ENCODE measurements at places on chromosomes 1 and 21. TPM values are rescaled to one million over a fixed set of nuclear protein-coding genes. Genes with fewer than 3 reads are reported as not detected.

STRIP1 gene
- 24.8 TPM for polyA plus RNA-seq

- H3K27me3 ChIP-seq: peaks cover 25% of the 10 kb centered on the region
- no peak overlapping the region for H3K4me3 ChIP-seq
- H3K36me3 ChIP-seq: no peaks in the 10 kb centered on the region
- no peaks in the 10 kb centered on the region for H3K4me1 ChIP-seq
Observed at GRCh38 chr1:3136532-3136931, 67.5 kb downstream of the PRDM16 start.

PLPPR4 gene
- polyA plus RNA-seq: not detected

DNA sequence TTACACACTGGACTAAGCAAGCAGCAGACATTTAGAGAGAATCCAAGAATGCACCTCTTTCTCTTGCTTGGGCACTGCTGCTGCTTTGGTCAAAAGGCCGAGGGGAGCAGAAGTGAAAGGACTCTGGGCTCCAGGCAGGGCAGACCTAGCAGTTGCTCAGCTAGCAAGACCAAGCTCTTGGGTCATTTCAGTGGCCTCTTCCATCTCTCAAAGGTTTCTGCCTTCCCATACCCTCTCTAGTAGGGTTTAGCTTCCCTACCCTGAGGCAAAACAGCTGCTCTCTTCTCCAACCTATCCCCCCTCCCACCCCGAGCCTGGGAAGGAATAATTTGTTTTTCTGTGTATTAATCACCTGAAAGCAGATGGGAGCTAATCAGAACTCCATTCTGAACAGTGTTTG lies 25.8 kb downstream of the TFAP2E start:
- H3K4me3 ChIP-seq: no peak overlapping the region
- H3K36me3 ChIP-seq: peaks cover 10% of the 10 kb centered on the region
- H3K27ac ChIP-seq: no peak overlapping the region
- no peaks in the 10 kb centered on the region for H3K27me3 ChIP-seq
- DNase-seq: no peak
- H3K4me1 ChIP-seq: no peaks in the 10 kb centered on the region

DNA sequence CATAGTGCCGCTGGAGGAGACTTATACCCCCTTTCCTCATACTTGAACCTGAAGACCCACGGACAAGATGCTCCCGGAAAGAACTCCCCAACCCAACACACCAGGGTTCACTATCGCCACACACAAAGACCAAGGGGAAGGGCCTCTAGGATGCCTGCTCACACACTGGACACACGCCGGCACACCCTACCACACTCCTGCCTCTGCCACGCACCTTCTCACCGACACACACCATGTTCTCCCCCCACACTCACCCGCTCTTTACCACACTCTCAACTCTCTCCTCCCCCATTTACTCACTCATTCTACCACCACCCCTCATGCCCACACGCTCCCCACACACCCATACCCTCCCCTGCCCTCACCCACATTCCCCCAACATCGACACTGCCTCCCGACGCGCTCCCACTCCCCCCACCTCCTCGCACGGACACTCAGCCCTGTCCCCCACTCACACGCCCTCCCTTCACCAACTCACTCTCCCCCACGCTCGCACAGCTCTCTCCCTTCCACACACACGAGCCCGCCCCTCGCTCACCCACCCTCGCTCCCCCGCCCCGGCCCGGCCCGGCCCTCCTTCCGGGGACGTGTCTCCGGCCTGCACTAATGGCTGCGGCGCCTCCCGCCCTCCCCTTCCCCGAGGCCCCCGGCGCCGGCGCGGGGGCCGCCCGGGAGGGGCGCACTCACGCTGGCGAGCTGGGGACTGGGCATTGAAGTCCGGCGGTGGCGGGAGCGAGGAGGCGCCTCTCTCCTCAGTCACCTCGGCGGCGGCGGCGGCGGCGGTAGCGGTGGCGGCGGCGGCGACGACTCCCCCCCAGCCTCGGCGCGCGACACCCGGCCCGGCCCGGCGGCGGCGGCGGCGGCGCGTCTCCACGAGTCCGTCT lies 626 bp downstream of the PTP4A2 start:
- H3K27me3 ChIP-seq: no peaks in the 10 kb centered on the region
- DNase-seq: peak; percentile 92
- H3K4me3 ChIP-seq: peak overlapping the region; percentile 90
- H3K27ac ChIP-seq: peak overlapping the region; percentile 95
- peaks cover 55% of the 10 kb centered on the region for H3K4me1 ChIP-seq
- H3K36me3 ChIP-seq: no peaks in the 10 kb centered on the region

DNA sequence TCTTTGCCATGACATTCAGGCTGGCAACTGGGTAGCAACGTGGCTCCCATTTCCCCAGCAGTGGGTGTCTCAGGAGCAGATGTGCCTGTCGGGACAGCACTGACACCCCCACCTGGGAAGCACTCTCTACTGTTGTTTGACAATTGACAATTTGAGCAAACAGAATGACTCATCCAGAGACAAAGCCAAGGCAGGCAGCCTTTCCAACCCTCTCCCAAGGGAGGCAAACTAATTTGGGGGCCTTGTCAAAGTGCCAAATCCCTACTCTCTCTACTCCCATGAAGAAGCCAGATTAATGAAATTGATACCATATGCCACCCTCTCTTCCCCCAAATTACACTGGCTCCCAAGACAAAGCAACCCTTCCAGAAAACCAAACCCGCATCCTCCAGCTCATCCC lies 65.6 kb downstream of the GRIK3 start:
- no peak overlapping the region for H3K4me3 ChIP-seq
- DNase-seq: no peak
- H3K36me3 ChIP-seq: no peaks in the 10 kb centered on the region
- no peaks in the 10 kb centered on the region for H3K4me1 ChIP-seq

GSTM3 gene
- polyA plus RNA-seq: 64.3 TPM

USF1 gene
- 84.6 TPM for polyA plus RNA-seq

GRCh38 chr1:40798366-40799281 lies 15.0 kb downstream of the KCNQ4 start:
- no peaks in the 10 kb centered on the region for H3K4me1 ChIP-seq
- no peaks in the 10 kb centered on the region for H3K36me3 ChIP-seq
- no peaks in the 10 kb centered on the region for H3K27me3 ChIP-seq
- no peak overlapping the region for H3K4me3 ChIP-seq

NUCKS1 gene
- 39.4 TPM for polyA plus RNA-seq

HES3 gene
- not detected for polyA plus RNA-seq

- H3K27me3 ChIP-seq: peaks cover 55% of the 10 kb centered on the region
- no peak within 1 kb of the TSS for H3K27ac ChIP-seq
- H3K36me3 ChIP-seq: no peaks in the 10 kb centered on the region
- no peak for DNase-seq
- peaks cover 14% of the 10 kb centered on the region for H3K4me1 ChIP-seq
Observed at GRCh38 chr1:1599935-1600860, at the start of gene FNDC10. FNDC10 (minus strand) TSS chr1:1600135; CDS start chr1:1600015, 120 bp downstream.

DNA sequence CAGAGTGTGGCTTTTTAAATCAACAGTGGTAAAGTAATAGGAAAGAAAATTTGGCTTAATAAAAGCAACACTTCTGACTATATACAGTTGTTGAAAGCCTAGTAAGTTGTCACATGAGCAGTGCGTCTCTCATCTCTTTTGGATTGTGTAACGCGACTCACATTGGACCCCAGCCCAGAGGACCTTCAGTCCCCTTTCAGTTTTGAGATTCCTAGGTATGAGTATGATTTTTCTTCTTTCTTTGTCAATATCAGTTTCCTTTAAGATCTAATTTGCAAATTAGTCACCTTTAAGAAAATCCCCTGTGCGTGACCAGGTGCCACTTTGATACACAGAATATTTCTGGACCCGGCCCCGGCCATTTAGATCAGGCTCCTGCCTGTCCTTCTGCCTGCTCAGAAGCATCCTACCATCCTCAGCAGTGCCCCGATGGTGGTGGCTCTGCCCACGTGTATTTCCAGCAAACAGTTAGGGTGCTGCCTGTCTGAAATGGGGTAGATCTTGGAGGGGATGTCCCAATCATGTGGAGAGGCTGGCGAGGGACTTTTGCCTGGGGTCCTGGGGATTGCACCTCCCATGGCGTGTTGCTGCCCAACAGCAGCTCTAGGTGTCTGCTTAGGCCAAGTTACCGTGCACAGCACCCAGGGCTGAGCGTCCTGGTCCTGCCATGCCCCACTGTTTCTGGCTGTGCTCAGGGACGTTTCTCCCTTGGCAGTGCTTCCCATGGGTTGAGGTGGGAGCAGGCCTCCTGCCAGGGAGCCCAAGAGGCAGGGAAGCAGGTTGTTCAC lies 21.1 kb downstream of the SNAP47 start:
- peak overlapping the region; percentile 89 for H3K27ac ChIP-seq
- no peaks in the 10 kb centered on the region for H3K27me3 ChIP-seq
- DNase-seq: peak; percentile 89
- peaks cover 61% of the 10 kb centered on the region for H3K4me1 ChIP-seq
- no peak overlapping the region for H3K4me3 ChIP-seq

SPRR1B gene
- 3.0 TPM for polyA plus RNA-seq

GRCh38 chr21:34202553-34203372 lies 129.4 kb downstream of the MRPS6 start:
- peaks cover 74% of the 10 kb centered on the region for H3K4me1 ChIP-seq
- H3K27ac ChIP-seq: peak overlapping the region; percentile 71
- peak overlapping the region; percentile 49 for H3K4me3 ChIP-seq

GRCh38 chr1:160117709-160118183 lies 2.2 kb downstream of the ATP1A2 start:
- peak; percentile 89 for DNase-seq
- H3K4me3 ChIP-seq: peak overlapping the region; percentile 33
- peaks cover 64% of the 10 kb centered on the region for H3K4me1 ChIP-seq
- H3K27me3 ChIP-seq: no peaks in the 10 kb centered on the region
- no peaks in the 10 kb centered on the region for H3K36me3 ChIP-seq

GRCh38 chr21:27671207-27671606 lies 704.3 kb upstream of the ADAMTS5 start:
- H3K27ac ChIP-seq: no peak overlapping the region
- H3K36me3 ChIP-seq: no peaks in the 10 kb centered on the region
- H3K4me1 ChIP-seq: no peaks in the 10 kb centered on the region
- no peak overlapping the region for H3K4me3 ChIP-seq
- H3K27me3 ChIP-seq: no peaks in the 10 kb centered on the region

DNA sequence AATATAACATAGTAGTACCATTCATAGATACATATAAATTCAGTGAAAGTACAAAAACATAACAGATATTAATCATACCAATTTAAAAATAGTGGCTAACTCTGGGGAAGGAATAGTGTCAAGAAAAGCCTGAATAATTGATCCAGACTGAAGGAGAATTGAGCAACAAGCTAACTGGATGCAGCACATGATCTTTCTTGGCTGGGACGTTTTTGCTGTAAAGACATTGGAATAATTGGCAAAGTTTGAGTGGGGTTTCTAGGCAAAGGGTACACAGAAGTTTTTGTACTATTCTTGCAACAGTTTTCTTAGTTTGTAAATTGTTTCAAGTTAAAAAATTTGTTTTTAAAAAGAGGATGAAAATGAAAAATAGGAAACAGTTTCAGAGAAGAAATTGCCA lies 2.6 kb upstream of the SH3GLB1 start:
- H3K36me3 ChIP-seq: no peaks in the 10 kb centered on the region
- no peak for DNase-seq
- no peaks in the 10 kb centered on the region for H3K4me1 ChIP-seq
- H3K4me3 ChIP-seq: no peak overlapping the region

PTAFR gene
- 1.8 TPM for polyA plus RNA-seq

- no peak for DNase-seq
- H3K4me1 ChIP-seq: no peaks in the 10 kb centered on the region
- peaks cover 12% of the 10 kb centered on the region for H3K36me3 ChIP-seq
- no peaks in the 10 kb centered on the region for H3K27me3 ChIP-seq
Observed at GRCh38 chr1:100494393-100495084, 43.4 kb upstream of the GPR88 start.

PLA2G2A gene
- polyA plus RNA-seq: 80.7 TPM
